ENCODE measurements at places on chromosomes 12 and 14.

GRCh38 chr12:89183985-89184435 lies 168.3 kb downstream of the DUSP6 start:
- no peak for DNase-seq

- no peak for DNase-seq
Observed at GRCh38 chr12:41663598-41664265, 475.6 kb downstream of the PDZRN4 start.

GRCh38 chr12:111664961-111665865 lies 20.5 kb downstream of the BRAP start:
- DNase-seq, result no peak

DNA sequence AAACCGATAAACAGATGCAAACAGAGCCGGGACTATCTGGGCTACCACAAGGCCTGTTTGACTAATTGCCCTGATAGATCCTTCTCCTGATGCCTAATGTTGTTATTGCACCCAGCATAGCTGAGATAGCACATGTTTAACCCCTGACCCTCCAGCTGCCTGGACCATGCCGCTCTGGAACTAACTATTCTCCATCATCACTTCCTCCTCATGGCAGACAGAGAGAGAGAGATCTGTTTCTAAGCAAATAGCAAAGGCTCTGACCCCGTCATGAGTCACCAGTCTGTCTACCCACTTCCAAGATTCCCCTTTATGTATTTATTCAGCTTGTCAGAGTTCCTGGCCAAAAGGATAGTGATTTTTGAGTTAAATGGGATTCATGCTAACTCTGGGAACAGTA lies 58.2 kb upstream of the FLRT2 start:
- no peak for DNase-seq

GRCh38 chr14:68082698-68083291 lies 263.2 kb downstream of the RAD51B start:
- no peak for DNase-seq

DNA sequence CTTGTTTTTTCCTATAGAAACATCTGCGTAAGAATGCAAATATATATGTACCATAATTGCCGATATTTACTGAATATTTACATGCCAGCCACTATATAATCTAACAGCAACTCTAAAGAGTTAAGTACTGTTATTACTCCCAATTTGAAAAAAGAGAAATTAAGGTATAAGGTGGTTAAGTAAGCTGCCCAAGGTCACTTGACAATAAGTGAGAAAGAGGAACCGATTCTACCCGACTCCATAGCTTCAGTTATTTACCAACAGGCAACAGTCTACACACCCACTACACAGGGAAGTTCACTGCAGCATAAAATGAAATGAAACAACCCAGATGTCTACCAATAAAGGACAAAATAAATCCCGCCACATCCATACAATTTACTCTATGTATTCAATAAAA lies 1.1 kb downstream of the MIS18BP1 start:
- no peak for DNase-seq

GRCh38 chr14:106877517-106877916 lies 1351.1 kb downstream of the TMEM121 start:
- no peak for DNase-seq

- DNase-seq, result no peak
Observed at GRCh38 chr12:58871556-58871955, 48.7 kb downstream of the LRIG3 start.

DNA sequence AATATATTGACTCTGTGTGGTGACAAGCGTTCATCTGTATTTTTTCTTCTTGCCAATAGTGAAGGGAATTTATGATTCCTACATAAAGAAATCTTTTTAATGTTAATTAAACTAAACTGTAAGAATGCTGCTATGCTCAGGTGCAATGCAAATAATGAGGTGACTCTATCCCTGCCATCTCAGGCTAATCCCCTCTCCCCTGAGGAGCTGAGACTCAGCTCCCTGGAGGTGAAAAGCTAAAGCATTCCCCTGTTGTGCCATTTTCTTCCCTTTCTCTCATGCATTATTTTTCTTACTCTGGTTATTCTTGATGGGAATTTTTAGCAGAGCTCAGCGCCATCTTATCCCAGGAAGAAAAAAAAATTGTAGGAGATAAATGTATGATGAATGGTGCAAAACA lies 113.9 kb upstream of the FGD4 start:
- DNase-seq, result no peak

DNA sequence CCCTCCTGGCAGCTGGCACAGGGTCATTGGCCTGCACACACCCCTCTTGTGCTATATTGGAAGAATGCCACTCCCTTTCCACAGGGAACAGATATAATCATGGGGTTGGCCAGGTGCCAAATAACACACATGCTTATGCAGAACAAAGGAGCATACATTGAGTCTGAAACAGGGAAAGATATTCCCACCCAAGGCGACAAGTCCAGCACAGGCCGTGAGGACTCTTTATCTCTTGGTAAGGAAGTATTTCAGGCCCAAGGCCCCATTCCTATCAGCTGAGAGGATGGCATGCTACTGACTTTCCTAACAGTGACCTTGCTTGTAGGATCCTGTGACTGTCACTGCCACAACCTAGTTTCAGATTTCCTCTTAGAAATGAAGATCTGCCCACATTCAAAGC lies 59.0 kb upstream of the STXBP6 start:
- DNase-seq, result no peak

DNA sequence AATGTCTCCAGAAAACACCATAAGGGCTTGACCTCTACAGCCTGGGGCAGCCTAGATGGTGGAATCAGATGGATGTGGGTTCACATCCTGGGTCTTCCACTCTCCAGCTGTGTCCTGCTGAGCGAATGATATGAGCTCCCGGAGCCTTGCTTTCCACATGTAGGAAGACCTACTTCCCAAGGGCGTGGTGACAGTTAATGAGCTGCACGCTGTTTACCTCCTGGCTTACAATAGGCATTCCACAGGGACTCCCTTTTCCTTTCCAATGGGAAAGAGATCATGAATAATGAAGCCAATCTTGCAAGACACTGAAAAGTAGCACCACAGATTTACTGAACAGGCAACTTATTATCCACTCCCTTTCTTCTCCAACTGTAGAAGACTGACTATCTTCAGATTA lies 46.1 kb downstream of the TMTC1 start:
- DNase-seq, result no peak

- no peak for DNase-seq
Observed at GRCh38 chr12:88451205-88451604, 129.1 kb downstream of the KITLG start.

DNA sequence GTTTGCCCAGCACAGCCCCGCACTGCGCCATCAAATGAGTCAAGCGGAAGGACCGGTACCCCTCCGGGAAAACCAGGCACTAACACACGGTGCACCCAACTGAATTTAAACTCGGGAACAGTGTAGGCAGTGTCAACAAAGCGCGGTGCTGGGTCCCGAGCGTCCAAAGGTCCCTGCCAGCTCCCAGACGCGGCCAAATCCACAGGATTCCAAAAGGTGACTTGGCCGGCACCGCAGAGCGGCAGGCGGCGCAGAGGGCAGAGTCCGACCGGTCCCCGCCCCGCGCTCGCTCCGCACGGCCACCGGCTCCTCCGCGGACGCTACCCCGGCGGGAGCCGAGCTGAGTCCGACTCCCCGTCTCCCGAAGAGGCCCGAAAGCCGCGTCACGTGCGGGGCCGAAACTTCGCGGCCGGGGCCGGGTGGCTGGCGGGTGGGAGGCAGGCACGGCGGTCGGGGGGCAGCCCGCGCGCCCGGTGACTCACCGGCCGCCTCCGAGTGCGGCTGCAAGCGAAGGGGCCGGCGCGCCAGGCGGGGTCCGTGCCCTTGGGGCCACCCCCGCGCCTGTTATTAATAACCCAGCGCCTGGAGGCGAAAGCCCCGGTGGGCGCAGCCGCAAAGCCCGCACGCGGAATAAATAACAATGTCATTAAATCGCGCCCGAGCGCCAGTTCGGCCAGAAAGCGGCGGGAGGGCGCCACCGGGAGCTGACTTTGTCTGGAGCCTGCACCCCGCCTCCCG lies 863 bp downstream of the DENND5B start:
- DNase-seq, result no peak

- DNase-seq, result no peak
Observed at GRCh38 chr14:47596860-47597259, 78.5 kb downstream of the MDGA2 start.

DNA sequence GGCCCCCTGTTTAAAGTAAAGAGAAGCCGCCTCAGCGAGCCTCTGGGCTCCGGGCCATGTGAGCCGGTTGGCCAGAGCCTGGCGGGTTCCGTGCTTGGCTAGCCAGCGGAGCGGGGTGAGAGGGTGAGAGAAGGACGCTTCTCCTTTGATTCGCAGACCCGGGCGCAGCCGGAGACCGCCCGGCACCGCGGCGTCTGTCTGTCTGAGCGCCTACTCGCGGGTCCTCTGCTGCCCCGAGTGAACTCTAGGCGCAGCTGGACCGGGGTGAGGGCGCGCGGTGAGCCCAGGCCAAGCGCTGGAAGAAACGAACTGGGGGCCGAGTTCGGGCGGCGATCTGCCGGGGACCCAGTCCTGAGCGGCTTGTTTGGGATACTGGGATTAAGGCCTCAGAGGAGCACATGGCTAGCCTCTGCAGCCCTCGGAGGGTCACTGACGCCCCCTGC lies 41.4 kb upstream of the TBX5 start:
- no peak for DNase-seq

DNA sequence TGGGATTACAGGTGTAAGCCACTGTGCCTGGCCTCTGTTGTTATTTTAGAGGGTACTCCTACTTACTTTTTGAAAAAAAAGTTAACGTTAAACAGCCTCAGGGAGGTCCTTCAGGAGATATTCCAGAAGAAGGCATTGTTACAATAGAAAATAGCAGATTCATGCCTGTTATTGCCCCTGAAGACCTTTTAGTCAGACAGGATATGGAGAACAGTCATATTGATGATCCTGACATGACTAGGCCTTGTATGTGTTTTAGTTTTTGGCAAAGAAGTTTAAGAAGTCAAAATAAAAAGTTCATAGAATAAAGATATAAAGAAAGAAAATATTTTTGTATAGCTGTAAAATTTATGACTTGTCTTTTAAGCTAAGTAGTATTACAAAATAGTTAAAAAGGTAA lies 45.3 kb downstream of the WASHC3 start:
- DNase-seq, result no peak

- DNase-seq, result no peak
Observed at GRCh38 chr12:59689776-59690175, 93.9 kb downstream of the SLC16A7 start.

DNA sequence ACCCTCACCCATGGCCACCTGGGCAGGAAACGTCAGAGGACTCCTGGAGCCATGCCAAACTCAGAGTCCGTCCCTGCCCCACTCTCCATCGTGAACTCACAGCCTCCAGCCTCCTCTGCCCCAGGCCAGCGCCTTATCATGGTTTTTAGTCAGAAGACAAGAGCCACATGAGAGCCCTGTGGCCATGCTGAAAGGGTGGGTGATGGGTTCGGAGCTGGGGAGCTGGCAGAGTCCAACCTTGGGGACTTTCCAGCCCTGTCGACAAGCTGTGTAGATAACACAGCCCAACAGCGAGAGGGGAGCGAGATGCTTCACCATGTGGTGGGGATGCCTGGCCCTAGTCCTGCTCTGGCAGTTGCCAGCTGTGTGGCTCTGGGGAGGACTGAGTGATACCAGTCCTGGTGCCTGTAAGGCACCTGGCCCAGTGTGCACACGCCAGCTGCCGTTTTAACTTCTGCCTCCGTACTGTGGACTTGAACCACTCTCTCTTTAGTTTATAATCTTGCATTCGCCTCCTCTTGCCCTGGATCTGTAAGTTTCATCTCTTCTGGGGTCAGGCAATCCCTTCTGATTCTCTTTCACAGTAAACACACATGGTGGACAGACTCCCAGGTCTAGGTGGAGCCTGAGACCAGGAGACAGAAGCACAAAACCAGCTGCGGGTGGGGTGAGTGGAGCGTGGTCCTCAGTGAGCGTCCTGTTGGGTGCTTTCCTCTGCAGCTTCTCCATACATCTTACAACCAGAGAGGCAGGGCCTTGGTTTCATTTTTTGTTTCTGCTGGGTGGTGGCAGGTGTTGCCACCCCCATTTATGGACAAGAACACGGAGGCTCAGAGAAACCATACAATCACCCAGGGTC lies 55.3 kb downstream of the RIN3 start:
- DNase-seq, result no peak

GRCh38 chr12:50661300-50662115 lies 102.4 kb upstream of the ATF1 start:
- no peak for DNase-seq

GRCh38 chr12:62543324-62543723 lies 76.7 kb downstream of the MON2 start:
- DNase-seq, result no peak

DNA sequence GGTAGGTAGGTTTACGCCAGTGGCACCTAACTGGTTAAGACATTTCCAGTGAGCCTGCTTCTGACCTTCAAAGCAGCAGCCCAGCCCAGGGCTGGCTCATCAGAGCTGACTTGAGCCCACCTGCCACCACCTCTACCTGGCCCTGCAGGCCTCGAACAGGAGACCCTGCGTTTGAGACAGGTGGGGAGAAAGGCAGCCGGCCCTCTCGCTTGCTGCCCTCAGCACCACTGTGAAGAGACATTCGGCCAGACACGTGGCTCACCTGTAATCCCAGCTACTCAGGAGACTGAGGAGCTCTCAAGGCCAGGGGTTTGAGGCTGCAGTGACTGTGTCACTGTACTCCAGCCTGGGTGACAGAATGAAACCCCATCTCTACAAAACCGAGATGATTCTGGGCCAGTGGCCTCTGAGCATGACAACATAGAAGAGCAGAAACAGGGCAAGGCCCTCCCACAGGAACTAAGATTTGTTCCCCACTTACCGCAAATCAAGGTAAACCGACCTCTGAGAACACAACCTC lies 74.2 kb downstream of the TESC start:
- DNase-seq, result no peak

- DNase-seq, result no peak
Observed at GRCh38 chr12:22268406-22268805, 66.1 kb downstream of the ST8SIA1 start.

- no peak for DNase-seq
Observed at GRCh38 chr12:96846293-96846692, 60.8 kb upstream of the NEDD1 start.

DNA sequence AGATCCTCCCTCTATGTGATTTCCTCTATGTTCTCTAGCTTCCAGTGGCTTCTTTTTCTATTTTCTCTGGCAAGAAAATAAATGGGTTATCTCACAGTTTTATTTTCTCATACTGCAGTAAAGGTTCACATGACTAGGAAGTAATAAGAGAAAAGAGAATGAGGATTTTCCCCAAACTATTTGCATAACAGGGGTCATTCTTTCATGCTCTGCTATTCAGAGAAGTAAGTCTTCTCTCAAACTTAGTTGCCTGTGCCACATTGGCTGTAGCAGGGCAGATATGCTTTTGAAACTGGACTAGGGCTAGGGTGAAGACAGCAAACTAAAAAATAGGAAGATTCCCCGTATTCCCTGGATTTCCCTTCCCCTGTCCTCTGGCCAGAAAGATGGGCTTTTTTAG lies 57.4 kb downstream of the ACSM4 start:
- no peak for DNase-seq
